ENCODE measurements at places on chromosomes 12 and 14.

GRCh38 chr12:58408516-58408915 lies 467.1 kb downstream of the ATP23 start:
- DNase-seq, result peak; percentile 54

- DNase-seq, result peak; percentile 78
Observed at GRCh38 chr12:64029013-64029857, 184.7 kb downstream of the SRGAP1 start.

- no peak for DNase-seq
Observed at GRCh38 chr12:21813125-21813524, 38.6 kb upstream of the KCNJ8 start.

GRCh38 chr14:67221248-67221981 lies 19.8 kb upstream of the PALS1 start:
- peak; percentile 53 for DNase-seq

DNA sequence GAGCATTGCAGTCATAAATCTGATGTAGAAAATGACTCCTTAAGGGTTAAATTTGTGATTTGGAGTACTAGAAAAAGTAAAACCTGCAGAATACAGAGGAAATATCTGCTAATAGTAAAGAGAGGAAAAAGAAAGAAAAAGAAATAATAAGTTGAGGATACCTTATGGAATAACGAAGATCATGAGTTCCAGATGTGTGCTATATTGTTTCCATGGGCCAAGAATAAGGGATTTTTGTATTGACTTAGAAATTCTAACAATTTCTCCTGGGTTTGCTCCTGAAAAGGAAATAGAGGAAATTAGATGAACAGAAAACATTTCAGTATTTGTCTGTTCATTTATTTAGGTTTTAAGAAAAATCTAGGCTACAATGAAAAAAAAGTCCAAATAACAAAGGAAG lies 115.3 kb downstream of the ALG10B start:
- no peak for DNase-seq

DNA sequence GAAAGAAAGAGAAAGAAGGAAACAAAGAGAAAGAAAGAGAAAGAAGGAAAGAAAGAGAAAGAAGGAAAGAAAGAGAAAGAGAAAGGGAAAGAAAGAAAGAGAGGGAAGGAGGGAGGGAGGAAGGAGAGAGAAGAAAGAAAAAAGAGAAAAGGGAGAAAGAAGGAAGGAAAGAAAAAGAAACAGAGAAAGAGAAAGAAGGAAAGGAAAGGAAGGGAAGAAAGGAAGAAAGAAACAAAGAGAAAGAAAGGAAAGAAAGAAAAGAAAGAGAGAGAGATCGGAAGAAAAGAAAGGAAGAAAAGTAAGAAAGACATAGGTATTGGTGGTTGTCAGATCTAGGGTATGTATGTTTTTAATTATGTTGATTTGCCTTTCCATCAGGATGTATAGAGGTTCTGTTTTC lies 342.3 kb downstream of the FOXG1 start:
- no peak for DNase-seq

- DNase-seq, result no peak
Observed at GRCh38 chr12:22609501-22609900, 15.5 kb upstream of the ETNK1 start.

GRCh38 chr14:101836135-101836534 lies 74.6 kb downstream of the PPP2R5C start:
- peak; percentile 57 for DNase-seq

DNA sequence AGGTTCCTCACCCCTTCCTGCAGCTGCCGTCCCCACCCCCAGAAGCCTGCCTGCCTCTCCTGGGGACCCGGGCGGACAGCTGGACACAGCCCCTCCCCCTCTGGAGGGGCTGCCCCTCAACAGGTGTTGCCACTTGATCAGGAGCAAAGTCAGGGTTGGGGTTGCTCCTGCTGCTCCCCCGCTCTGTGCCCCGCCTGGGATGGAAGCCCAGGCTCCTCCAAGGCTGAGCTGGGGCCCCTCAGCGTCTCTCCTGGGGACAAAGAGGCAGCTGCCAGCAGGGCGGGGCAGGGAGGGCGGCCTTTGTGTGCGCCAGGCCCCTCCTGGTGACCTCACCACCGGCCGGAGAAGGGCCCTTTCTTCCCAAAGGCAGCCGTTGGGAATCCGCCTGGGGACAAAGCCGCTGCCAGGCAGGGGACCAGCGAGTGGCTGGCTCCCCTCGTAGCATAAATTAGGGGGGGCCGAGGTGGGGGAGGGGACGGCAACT lies 13.7 kb downstream of the TRMT61A start:
- DNase-seq, result no peak

GRCh38 chr14:33475623-33476022 lies 475.3 kb downstream of the EGLN3 start:
- peak; percentile 18 for DNase-seq

GRCh38 chr12:115672506-115673080 lies 604.9 kb downstream of the MED13L start:
- no peak for DNase-seq

DNA sequence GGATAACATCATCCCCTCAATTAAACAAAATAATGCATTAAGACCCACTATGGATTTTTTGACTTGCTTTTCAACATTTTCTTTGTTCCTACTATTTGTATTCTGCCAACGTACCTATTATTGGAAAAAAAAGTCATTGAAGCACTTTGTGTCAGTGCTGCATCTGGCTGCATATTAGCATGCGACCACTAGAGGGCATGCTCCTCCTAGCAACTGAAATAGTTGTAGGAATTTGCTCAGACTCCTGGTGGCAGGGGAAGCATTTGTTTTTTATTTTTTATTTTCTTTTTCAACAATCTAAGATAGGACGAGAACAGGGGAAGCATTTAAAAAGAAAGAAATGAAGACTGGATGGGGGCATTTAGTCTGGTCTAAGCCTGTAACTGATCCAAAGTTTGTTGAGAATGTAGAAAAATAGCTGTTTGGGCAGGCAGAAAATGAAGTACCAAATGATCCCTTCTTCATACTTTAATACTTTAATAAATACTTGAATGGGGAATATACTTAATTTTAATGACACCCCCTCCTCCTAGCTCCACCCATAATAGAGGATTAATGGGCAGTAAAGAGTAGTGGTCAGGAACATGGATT lies 14.5 kb upstream of the CLEC4A start:
- DNase-seq, result peak; percentile 90

DNA sequence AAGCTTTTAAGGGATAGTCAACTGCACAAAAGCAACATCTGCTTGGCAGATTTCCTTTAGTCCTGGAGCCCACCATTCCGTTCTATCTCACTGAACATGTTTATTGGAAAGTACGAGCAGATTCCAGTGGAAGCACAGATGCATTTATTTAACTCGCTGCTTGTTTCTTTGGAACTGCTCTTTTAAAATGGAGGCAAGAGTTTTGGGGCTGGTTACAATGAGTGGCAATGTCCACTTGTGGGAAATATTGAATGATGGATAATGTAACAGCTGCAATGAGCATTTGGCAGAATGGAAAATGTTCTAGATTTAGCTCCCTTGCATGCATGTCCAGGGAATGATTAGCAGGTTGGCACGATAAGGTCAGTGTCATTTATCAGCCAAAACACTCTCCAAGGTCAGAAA lies 163.0 kb downstream of the ATP23 start:
- DNase-seq, result no peak

DNA sequence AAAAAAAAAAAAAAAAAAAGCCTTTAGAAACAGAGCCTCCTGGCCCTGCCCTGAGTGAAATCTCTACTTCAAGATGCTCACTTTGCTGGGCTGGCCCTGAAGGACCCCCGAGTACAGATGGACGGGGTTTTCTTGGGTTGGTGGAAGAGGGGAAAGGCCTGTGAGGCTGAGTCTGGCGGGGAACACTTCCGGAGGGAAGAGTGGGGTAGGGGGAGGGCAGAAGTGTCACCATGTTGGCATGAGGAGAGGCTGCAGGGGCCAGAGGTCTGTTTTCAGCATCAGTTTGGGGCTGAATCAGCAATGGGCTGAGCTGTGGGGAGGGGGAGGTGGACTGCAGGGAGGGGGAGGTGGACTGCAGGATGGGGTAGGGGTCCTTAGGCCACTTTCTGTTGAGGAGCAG lies 15.3 kb downstream of the RFLNA start:
- DNase-seq, result no peak

DNA sequence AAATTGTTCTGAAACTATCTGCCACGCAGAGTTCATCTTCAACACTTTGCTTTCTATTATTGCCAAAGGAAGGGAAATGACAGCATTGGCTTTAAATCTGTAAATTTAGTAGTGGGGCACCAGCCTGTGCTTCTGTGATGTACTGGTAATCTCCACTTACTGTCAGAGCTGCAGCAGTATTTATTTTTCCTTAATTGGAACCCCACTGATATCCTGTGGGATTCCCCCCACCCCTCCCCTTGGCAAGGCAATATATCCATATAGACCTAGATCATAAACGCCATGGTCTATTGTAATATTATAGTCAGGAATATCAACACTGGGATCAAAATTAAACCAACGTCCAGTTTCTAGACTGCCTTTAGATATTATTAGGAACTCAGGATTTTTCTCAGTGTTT lies 96.7 kb downstream of the RMST start:
- DNase-seq, result no peak

- DNase-seq, result peak; percentile 83
Observed at GRCh38 chr12:113098441-113099028, 37.0 kb downstream of the RASAL1 start.

- no peak for DNase-seq
Observed at GRCh38 chr12:108634341-108634751, 652 bp upstream of the SELPLG start.

GRCh38 chr12:67269633-67270573 lies 745 bp downstream of the CAND1 start:
- peak; percentile 22 for DNase-seq

DNA sequence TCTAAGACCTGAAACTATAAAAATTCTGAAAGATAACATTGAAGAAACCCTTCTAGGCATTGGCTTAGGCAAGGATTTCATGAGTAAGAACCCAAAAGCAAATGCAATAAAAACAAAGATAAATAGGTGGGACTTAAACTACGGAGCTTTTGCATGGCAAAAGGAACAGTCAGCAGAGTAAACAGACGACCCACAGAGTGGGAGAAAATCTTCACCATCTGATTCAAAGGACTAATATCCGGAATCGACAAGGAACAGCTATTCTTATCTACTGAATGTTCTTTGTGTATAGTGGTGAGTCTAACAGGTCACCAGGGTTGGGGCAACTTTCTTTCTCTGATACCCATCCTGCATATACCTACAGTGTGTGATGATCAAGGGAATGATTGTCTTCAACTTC lies 198.6 kb downstream of the CCDC91 start:
- no peak for DNase-seq

DNA sequence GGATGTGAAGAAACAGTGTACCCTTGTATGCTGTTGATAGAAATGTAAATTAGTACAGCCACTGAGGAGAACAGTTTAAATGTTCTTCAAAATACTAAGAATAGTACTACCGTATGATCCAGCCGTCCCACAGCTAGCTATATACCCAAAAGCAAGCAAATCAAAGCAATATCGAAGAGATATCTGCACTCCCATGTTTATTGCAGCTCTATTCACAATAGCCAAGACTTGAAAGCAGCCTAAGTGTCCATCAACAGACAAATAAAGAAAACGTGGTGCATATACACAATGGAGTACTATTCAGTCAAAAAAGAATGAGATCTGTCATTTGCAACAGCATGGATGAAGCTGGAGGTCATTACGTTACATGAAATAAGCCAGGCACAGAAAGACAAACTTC lies 88.5 kb upstream of the SLC38A4 start:
- DNase-seq, result no peak

DNA sequence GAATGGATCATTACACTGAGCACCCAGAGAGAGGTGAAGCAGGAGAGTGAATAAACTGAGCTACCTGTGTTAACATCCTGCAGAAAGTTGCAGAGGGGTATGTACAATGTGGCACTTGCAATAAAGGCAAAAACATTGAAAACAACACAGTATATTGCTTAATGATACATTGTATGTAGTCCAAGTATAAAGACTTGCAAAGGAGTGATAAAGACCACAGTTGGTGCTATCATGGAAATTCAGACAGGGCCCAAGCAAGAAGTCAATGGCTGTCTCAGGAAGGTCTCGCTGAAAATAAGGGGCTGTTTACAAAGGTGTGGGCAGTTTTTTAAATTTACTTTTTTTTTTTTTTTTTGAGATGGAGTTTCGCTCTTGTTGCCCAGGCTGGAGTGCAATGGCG lies 10.0 kb downstream of the TMEM120B start:
- no peak for DNase-seq

- no peak for DNase-seq
Observed at GRCh38 chr14:25247609-25248008, 197.7 kb upstream of the STXBP6 start.

- no peak for DNase-seq
Observed at GRCh38 chr12:19799216-19799615, 359.9 kb downstream of the AEBP2 start.

- DNase-seq, result no peak
Observed at GRCh38 chr14:61372842-61373555, 51.6 kb downstream of the PRKCH start.
